Activated naive CD8-positive, alpha-beta T cell treated with anti-CD3 and anti-CD28 coated beads for 36 hours (primary cell): ENCODE measurements at places on chromosomes 11 and 22. TPM values are rescaled to one million over a fixed set of nuclear protein-coding genes. Genes with fewer than 3 reads are reported as not detected.

FERMT3 gene
- total RNA-seq, result 235 TPM

TENM4 gene
- not detected for total RNA-seq

DNA sequence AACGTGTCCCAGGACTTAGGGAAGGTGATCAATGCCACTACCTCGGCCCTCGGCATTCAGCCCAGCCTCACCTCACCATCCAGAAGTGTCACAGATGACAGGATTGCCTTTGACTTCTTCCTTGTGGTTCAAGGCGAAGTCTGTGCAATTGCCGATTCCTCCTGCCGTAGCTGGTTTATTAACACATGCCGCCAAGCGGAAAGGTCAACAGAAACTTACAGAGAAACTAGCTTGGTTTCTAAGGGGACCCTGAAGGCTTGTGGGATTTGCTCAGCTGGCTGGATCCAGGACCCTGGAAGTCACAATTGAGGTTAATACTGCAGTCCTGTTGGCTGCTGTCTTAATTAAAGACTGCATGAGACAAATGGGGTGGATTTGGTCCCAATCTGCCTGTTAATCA is 65.6 kb downstream of the SHANK2 start:
- no peak for DNase-seq

- DNase-seq, result peak; percentile 55
Observed at GRCh38 chr11:2990617-2991451, 1.3 kb downstream of the NAP1L4 start.

GRCh38 chr11:122646549-122647340 is 8.8 kb upstream of the UBASH3B start:
- DNase-seq, result no peak
